ENCODE measurements at places on chromosomes 16 and 17.

DNA sequence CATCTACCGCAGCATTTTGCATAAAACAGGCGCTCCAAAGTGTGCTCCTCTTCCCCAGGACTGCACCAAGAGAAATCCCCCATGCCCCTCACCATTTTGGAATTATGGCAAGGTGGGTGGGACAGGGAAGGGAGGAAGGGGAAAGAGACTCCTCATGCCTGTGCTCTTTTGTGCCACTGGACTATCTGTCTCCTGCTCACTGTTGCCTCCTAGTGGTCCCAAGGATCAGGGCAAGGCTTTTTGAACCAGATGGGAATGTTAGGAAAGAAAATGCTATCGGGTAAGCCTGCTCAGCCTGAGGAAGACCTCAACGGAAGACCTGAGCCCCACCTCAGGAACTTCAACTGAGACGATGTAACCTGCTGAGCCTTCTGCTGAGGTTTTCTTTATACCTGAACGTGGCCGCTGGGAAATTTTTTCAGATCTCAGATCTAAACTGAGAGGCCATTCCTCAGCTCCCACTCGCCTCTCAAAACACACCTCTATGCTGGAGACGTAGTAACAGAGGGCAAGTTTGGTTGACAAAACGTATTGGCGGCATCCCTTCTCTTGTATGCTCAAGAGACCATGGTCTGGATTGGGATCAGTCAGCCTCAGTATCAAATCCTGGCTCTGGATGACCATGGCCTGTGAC is 58.3 kb downstream of the SPACA3 start:
- DNase-seq, result peak; percentile 62

- DNase-seq, result no peak
These were observed 29.7 kb upstream of the CDH15 start for GRCh38 chr16:89141884-89142267.

DNA sequence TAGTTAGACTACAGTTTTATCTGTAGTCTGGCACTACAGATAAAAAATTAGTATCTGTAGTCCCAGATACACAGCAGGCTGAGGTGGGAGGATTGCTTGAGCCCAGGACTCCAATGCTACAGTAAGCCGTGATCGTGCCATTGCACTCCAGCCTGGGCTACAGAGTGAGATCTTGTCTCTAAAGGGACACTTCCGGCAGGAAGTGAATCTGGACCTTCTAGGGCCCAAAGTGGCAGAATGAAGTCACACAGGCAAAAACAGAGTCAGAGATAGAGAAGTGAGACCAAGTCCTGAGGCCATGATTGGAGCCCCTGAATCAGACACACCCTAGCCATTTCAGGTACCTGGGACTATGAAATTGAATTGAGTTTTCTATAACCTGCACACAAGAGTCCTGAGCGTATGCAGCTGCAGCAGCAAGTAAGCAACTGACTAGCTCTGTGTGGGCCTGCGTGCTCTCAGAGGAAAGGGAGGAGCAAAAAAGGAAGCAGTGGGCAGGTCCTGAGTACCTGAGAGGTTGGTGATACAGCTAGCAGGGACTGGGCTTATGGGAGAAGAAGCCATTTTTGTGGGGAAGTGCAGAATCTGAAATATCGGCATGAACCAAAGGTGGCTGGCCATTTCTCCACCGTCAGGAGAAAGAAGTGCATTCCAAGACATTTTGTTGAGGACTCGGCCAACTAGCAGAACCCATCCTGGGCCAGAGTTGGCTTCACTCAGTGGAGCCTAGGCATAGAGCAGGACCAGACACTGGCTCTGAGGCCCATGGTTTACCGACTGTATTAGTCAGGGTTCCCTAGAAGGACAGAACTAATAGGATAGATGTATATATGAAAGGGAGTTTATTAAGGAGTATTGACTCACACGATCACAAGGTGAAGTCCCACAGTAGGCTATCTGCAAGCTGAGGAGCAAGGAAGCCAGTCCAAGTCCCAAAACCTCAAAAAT is 27.2 kb upstream of the BRD7 start:
- no peak for DNase-seq

GRCh38 chr16:88599825-88600538 is 29.8 kb downstream of the ZC3H18 start:
- DNase-seq, result no peak

DNA sequence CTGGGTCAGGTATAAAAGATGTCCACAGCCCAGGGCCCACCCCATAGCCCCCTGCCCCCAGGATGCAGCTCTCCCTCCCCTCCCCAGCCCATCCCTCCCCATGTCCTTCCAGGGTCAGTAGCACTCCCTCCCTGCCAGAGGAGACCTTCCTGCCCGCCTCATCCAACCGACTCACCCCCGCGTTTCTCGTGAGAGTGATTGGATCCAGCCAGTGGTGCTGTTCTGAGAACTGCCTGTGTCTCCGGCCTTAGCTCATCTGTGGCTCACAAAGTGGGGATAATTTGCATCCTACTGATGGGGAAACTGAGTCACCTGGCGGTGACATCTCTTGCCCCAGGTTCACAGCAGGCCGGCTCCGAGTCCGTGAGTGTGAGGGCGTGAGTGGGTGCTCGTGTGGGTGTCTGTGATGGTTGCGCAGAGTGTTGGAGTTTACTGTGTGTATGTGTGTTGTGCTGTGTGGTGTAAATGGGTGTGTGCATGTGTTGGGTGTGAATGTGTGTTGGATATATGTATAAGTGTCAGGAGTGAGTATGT is 90.7 kb upstream of the GSE1 start:
- DNase-seq, result no peak
